ENCODE measurements at places on chromosomes 4 and X.

- DNase-seq = no peak
Observed at GRCh38 chr4:119748853-119749252, 120.2 kb upstream of the PDE5A start.

GRCh38 chr4:80079255-80079923 is 6.4 kb upstream of the ANTXR2 start:
- no peak for DNase-seq

DNA sequence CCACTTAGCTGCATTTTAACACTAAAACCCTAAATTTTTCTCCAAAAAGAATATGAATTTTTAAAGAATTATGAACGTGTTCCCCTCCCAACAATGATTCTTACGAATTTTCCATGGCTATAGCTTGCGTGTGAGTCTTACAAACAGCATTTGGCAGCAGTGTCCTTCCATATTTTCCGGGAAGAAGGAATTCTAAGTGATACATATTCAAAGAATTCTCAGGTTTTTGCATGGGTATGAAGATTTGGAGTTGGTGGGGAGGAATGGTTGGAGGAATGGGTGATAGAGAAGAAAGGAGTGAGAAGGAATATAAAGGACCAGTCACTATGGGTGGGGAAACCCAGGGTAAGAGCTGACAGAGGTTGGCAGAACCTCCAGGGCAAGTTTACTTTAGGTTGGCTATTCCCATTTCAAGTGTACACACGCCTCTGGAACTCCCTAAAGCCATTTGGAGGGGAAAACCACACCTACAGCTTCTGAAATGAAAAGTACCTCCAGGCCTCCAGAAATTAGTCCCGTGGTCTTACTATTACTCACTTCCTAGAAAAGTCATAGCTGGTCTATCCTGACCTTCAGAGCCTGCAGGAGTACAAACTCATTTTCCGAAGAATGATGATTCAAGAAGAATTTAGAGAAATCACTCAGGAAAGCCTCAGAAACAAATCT is 420.8 kb upstream of the DIPK2B start:
- DNase-seq = no peak

GRCh38 chr4:110198049-110198434 is 373 bp downstream of the ELOVL6 start:
- DNase-seq = no peak

GRCh38 chr4:7426525-7427171 is 8.1 kb downstream of the PSAPL1 start:
- no peak for DNase-seq

DNA sequence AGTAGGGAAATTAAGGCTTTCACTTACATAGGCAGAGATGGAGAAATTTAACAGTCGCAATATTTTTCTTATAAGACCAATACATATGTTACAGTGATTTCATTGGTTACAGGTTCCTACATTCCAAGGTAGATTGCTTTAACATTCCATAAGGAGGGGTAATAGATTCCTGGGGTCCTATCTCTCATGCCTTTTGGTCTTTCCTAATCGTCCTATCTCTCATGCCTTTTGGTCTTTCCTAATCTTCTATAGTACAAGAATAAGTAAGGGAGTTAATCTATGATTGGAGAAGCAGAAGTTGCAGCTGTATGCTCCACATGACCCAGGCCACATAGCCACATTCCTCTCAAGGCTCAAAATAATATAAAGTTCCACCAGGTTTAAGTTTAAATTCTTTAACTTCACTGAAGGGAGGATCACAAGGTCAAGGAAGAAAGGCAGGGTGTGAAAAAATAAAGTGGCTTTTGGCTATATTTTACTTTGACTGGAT is 285.0 kb upstream of the BOD1L1 start:
- no peak for DNase-seq

- no peak for DNase-seq
Observed at GRCh38 chr4:153138736-153139135, 65.5 kb upstream of the TRIM2 start.
